T follicular helper cell (primary cell): ENCODE measurements at places on chromosomes 11 and 22.

GRCh38 chr11:86119077-86119476 lies 50.2 kb upstream of the PICALM start:
- no peak for DNase-seq

- no peak for DNase-seq
These were observed 412.5 kb upstream of the DDI1 start for GRCh38 chr11:103623933-103624332.

- DNase-seq: no peak
These were observed 653 bp downstream of the GRK3 start for GRCh38 chr22:25564979-25565677.

DNA sequence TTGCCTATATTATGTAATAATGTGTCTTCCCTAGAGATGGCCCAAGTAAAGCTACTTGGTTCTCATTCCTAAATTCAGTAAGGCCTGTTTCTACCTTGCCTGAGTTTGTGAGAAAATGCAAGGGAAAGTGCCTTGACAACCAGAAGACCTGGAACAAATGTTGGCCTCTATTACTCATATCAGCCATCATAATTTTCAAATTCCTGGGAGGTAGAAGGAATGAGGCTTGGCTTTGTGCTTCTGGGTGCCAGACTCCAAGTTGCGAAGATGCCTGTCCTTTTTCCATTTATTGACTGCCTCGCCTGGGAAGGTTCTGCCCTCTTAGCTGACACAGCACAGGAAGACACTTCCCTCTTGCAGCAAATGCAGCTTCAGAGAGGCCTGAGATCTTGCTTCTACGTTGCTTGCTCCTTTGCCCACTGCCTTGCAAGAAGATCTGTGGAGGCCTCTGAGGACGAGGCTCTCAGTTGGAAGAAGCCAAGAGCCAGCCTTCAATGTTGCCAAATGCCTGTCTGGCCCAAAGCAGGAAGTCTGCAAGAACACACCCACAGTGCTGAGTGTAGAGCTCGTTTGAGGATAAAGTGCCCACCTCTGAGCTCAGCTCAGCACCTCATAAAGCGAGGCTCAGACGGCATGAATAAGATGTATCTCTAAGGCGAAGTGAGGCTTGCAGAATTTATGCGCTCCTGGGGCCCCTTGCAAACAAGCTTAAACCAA lies 120.1 kb downstream of the GALNT18 start:
- DNase-seq: no peak

- DNase-seq: no peak
These were observed 82.7 kb downstream of the RPL27A start for GRCh38 chr11:8765294-8765693.

- no peak for DNase-seq
These were observed 57.2 kb upstream of the ALDH3B2 start for GRCh38 chr11:67731583-67731982.

DNA sequence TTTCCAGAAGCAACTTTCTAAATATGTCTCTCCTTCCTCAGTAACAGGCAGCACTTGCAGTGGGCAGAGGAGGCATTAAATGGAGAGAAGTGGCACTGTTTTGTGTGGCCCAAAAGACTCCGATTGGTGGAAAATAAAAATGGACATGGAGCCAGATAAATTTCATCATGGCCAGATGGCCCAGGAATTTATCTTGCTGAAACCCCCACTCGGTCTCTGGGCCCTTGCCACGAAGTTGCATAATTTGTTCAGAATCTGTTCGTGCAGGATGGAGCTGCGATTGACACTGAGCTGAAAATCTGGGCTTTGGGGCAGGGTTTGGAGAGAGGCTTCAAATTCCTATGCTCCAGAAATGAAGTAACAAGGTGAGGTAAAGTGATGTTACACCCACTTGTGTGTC lies 65.5 kb downstream of the C11orf91 start:
- no peak for DNase-seq

DNA sequence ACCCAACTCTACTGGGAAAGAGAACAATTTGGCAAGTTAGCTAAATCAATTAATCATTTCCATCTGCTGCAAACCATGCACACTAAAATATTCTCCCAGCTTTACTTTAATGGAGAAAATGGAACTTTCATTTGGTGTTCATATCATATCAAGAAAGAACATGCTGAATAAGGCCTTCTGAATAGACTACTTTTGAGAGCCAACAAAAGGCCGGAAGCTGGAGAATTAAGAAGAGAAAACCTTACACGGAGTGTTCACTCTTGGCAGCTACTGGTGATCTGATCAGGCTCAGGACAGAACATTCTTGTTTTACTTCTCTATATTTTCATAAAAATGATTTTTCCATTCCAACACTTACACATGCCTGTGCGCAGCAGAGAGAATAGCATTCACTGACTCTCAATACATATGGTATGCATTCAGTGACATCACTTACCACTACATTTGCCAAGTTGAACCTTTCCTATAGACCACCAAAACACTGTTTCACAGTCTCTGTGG lies 165.3 kb downstream of the TTC28 start:
- no peak for DNase-seq

GRCh38 chr11:130478204-130478701 lies 29.8 kb downstream of the ADAMTS15 start:
- DNase-seq: no peak

GRCh38 chr11:128463371-128463829 lies 124.0 kb downstream of the ETS1 start:
- no peak for DNase-seq

GRCh38 chr11:69014084-69014851 lies 1.2 kb upstream of the MRGPRF start:
- DNase-seq: no peak

GRCh38 chr11:117959438-117960149 lies 26.6 kb upstream of the IL10RA start:
- DNase-seq: no peak

- DNase-seq: peak; percentile 24
These were observed 14.3 kb upstream of the BCL9L start for GRCh38 chr11:118939953-118940598.

- DNase-seq: no peak
These were observed 6.9 kb downstream of the SCN2B start for GRCh38 chr11:118169300-118170140.
